NCI-H1105 (cell line): ENCODE measurements at places on chromosomes 12 and 14.

DNA sequence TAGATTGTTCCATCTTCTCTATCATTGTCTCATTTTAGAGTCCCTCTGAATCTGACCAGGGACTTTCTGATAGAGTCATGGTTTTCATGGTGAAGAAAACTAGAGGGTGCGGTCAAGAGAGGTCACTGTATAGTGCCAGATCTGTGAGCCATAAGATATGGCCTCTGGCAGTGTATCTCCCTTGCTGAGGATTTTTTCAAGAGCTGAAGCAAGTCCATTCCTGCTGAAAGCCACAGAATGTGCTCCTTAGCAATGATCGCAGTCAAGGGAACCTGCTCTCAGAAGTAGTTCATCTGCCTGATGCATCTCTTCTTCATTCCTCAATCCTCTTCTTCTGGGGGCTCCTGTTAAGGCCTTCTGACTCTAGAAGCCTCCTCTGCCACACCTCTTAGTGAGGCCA, 405.2 kb downstream of the EGLN3 start:
- no peak for DNase-seq

DNA sequence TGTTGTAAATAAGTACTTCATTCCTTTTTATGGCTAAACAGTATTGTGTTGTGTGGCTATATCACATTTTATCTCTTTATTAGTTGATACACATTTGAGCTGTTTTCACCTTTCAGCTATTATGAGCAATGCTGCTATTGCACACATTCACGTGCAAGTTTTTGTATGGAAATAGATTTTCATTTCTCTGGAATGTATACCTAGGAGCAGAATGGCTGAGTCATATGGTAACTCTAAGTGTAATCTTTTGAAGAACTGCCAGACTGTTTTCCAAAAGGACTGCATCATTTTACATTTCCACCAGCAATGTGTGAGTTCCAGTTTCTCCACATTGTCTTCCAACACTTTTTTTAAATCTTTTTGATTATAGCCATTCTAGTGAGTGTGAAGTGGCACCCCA, 134.0 kb downstream of the SRGAP1 start:
- no peak for DNase-seq

DNA sequence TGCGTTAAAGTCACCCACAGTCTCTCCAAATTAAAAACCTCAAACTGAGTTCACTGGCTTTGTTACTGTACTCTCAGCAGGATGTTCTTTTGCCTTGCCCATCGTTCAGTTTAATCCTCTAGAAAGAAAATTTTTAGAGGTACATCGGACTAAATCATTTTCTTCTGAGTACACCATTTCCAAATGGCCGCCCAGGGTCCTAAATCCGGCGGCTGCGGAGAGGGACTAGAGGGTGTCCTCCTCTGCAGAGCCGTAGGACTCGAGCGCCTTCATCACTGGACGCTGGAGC, 1.4 kb downstream of the LIN7A start:
- no peak for DNase-seq

- no peak for DNase-seq
Observed at GRCh38 chr12:52415870-52416750, 10.0 kb upstream of the KRT82 start.

GRCh38 chr12:90028635-90029051, 320.0 kb upstream of the ATP2B1 start:
- DNase-seq: peak; percentile 8

GRCh38 chr14:71714225-71714624, 218.0 kb upstream of the RGS6 start:
- no peak for DNase-seq

- no peak for DNase-seq
Observed at GRCh38 chr12:101920906-101921305, 43.5 kb downstream of the DRAM1 start.

GRCh38 chr14:71776471-71777360, 155.5 kb upstream of the RGS6 start:
- no peak for DNase-seq

DNA sequence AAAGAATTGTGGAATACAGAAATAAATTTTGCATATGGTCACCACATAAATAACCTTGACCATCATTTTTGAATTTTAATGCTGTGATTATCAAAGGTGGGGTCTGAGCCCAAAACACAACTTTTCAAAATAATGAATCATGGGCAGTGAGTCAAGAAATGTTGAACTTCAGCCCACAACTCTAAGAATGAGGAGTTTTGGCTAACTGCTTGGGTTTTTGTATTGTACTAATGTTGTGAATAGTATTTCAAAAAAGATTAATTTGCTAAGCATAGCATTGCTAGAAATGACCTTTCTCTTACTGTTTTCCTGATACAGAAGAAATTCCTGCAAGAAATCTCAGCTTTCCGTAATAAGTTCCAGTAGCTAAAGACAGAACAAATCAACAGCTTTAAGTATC, 24.4 kb upstream of the YARS2 start:
- no peak for DNase-seq

- no peak for DNase-seq
Observed at GRCh38 chr12:24630446-24630845, 318.5 kb downstream of the BCAT1 start.

- no peak for DNase-seq
Observed at GRCh38 chr14:86852530-86852929, 1140.5 kb downstream of the GALC start.

DNA sequence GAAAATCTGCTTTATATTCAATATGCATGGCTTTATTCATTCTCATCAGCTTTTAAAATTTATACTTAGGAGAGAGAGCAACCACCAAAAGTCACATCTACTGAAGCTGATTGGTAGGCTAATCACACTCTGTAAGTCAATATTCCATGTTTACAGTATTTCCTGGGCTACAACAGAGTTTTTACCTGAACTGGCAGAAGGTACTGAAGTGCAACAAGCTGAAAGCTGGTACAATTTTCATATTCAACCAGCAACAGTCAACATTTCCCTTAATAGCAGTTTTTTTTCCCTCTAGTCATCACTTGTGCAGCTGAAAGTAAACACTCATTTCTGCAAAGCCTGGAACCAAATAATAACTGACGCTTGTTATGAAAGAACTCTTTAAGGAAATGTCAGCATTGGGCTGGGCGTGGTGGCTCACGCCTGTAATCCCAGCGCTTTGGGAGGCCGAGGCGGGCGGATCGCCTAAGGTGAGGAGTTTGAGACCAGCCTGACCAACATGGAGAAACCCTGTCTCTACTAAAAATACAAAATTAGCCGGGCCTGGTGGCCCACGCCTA, 12.9 kb downstream of the BRAP start:
- no peak for DNase-seq

DNA sequence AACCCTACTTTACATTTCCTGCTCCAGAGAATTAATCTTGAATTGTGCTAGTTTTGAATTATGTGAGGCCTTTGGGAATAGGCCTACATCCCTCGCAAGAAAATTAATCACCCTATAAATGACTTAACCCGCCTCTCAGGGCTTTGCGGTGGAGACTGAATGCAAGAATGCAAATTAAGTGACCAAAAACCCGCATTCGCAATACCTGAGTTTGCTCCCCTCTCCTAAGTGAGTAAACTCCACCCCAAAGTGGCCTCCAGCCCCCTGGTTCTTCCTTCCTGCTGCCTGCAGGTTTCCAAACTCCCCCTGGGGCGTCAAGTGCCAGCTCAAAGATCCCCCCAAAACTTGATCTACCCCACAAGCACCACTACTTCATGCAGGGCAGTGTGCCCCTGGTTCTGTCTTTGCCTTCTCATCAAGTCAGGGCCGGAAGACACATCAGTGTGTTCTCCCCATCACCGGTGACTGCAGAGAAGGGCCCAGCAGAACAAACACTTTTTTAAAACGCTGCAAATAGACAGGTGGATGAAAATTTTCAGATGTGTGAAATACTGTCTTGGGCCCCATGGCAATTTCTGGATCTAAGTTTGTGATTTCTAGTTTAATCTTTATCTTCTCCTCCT, 644.7 kb downstream of the VRK1 start:
- no peak for DNase-seq

DNA sequence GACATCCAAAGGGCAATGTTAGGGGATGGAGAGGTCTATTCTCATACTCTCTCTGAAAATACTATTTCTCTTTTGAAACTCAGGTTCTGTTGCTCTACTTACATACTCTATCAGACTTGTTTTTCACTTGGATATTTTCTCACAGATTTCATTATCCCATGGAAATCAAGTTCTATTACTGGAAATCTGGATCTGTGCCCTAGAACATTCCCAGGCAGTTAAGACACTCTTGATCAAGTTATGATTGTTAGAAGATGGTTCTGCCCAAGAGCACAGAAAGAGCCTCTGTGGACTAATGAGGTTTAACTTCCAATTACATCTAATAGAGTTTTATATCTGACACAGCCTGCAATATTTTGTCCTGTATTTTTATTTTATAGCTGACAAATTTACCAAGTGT, 591.0 kb upstream of the ATP2B1 start:
- DNase-seq: no peak

DNA sequence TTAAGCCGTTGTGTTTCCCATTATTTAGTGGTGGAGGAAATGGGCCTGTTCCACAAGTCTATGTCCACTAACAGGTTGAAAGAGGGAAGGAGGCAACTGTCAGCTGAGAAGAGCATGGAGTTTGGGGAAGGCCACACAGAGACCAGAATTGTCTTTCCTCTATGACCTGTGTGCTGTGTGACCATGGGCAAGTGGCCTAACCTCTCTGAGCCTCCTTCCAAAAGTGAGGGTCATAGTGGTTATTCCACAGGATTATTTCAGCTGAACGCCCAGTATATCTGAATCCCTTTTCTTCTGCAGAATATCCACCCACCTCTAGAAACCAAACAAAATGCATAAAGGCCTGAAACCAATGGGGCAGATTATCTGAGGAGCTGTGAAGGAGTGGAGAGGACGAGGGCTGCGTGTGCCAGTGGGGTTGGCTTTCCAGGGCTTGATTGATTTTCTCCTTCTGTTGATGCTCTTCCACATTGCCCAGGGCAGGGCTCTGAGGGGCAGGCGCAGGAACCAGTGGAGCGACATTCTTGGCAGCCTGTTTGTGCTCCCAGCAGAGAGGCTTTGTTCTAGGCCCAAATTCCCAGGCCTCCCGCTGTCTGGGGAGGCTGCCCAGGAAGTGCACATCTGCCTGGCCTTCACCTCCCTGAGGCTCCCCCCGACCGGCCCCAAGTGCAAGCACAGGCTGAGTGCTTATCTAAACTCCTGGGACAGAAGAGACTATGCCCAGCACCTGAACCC, 452.7 kb downstream of the BCL11B start:
- DNase-seq: no peak

- no peak for DNase-seq
Observed at GRCh38 chr14:22122227-22122818, 448.7 kb upstream of the OR4E1 start.

GRCh38 chr12:42186793-42187192, 42.1 kb upstream of the GXYLT1 start:
- DNase-seq: no peak

DNA sequence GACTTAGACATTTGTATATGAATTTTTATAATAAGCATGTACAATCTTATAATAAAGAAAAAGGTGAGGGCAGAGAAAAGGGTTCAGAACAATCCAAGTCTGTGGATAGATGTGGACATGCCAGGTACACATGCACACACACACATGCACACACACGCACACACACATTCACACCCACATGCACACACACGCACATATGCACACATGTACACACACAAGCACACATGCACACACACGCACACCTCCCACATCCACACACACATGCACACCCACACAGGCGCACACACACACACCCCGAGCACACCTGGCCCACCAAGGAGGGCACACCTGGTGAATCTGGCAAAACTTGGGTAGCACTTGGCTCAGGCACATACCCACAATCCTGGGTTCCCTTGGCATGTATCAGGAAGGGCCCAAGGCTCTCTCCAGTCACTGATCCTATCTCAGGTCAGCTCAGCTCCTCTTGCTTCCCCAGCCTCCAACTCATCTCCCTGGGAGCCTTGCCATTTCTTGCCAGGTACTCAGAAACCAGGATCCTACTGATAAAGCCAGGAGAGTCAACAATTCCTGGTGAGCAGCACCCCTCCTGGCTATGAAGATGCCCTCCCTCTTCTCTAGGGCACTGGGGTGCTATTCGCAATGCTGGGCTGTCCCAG, 18.6 kb upstream of the TMEM106C start:
- no peak for DNase-seq

GRCh38 chr12:6493497-6494257, at the start of gene NCAPD2:
Gene NCAPD2, plus strand, starts transcription at chr12:6494102. Its CDS starts 997 bp downstream, at chr12:6495099.
- peak; percentile 98 for DNase-seq

DNA sequence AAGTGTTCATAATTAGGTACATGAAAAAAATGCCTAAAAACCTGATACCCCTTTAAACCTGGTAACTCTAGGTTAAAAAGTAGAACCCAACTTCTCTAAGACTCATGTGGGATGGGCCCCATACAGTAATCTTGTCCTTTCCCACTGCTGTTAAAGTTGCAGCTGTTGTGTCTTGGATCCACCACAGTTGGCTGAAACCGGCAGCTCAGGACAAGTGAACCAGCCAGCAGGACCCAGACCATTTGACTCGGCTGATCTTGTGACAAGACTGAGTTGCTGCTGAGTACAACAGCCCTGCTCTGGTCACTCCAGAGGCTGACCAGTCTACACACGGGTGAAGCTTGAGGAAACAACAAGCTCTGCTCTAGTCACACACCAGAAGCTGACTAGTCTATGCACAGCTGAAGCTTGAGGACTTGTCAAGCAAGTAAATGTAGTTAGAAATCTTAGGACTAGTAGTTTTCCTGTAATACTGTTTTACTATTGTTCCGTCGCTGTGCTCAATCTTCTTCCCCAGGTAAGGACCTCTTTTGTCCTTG, 60.6 kb downstream of the DHRS2 start:
- DNase-seq: no peak

DNA sequence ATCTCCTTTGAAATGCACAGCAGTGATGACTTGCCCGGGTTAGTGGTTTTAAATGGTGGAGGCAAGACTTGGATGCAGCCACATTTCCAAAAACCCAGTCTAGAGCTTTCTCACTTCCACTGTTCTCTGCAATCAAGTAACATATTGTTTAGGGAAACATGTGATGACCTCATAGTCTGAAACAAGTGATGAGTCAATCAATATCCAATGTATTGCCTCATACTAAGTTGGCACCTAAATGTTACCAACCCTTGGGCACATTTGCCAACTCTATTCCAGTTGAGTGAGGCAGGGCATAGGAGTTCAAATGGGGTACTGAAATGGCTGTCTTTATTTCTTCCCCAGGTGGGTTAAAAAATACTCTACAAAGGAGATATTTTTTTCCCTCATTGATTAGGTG, 1105.4 kb downstream of the VRK1 start:
- DNase-seq: no peak

- no peak for DNase-seq
Observed at GRCh38 chr12:85002778-85003296, 33.2 kb downstream of the TSPAN19 start.

DNA sequence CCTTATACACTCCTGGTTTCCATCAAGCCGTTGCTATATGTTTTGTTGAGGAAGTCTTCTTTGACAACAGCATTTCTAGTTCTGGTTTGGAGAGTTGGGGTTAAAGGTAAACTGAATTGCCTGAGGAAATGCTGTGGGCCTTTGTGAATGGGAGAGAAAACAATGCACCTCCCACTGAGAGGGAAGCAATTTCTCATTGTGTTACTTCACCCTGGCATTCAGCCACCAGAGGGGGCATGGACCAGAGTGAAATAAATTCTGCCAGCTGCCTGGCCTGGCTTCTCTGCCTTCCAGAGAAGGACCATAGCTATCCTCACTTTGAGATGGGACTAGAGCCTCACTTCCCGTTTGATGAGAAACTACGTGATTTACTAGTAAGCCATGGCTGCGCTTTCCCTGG, 475.3 kb downstream of the EGLN3 start:
- peak; percentile 54 for DNase-seq

GRCh38 chr14:22613106-22613695, 15.1 kb downstream of the ABHD4 start:
- DNase-seq: no peak

GRCh38 chr12:116697305-116697704, 40.6 kb downstream of the SPRING1 start:
- DNase-seq: peak; percentile 41
